ENCODE measurements at places on chromosomes 3 and 15. TPM values are rescaled to one million over a fixed set of nuclear protein-coding genes. Genes with fewer than 3 reads are reported as not detected.

Gene BFSP2
- not detected for total RNA-seq

Gene WDR53
- 7.5 TPM for total RNA-seq

Gene INSYN1
- total RNA-seq = 1.8 TPM

Gene CPN2
- not detected for total RNA-seq

Gene GDPGP1
- 25.5 TPM for total RNA-seq

Gene MGLL
- total RNA-seq = 212 TPM

Gene CCR3
- total RNA-seq = 0.67 TPM

Gene DPPA4
- total RNA-seq = not detected

- DNase-seq = no peak
Observed at GRCh38 chr3:49164983-49165720, 979 bp downstream of the CCDC71 start.

DNA sequence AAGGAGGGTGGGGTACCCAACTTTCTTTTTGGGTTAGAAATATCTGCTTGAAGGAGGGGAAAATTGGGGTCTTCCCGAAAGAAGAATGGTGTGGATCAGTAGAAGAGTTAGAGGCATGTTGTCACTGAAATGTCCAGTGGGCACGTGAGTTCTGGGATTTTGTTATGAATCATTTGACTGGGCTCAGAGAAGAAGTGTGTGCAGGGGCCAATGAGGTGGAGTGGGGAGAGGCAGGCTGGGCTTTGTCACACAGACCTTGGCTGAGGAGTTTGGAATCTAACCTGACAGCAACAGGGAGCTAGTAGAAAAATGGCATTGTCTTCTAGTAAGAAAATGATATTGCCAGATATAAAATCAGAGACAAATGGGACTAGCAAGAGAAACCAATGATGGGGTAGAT, 436.8 kb downstream of the MFSD1 start:
- DNase-seq = no peak

DNA sequence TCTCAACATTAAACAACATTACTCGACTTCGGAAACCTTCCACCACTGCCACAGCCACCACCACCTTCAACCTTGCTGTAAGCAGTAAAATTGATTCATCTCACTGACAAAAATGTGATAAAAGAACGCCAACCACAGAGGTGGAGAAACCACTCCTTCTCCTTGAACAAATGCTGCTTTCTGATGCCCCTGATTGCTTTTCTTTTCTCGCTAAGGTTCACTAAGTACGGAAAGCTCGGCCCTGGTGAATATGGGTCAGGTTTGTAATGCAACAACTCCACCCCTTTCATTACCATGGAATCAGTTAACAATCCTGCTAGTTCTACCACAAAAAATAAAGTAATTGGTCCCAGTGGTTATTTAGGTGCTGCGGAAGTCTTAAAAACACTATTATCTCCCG, 44.9 kb downstream of the MEIS2 start:
- DNase-seq = no peak

- no peak for DNase-seq
Observed at GRCh38 chr15:65620833-65621232, 905 bp upstream of the SLC24A1 start.

- no peak for DNase-seq
Observed at GRCh38 chr3:73141525-73141924, 80.1 kb downstream of the EBLN2 start.

- DNase-seq = no peak
Observed at GRCh38 chr3:9146367-9147071, 102.9 kb downstream of the SRGAP3 start.

DNA sequence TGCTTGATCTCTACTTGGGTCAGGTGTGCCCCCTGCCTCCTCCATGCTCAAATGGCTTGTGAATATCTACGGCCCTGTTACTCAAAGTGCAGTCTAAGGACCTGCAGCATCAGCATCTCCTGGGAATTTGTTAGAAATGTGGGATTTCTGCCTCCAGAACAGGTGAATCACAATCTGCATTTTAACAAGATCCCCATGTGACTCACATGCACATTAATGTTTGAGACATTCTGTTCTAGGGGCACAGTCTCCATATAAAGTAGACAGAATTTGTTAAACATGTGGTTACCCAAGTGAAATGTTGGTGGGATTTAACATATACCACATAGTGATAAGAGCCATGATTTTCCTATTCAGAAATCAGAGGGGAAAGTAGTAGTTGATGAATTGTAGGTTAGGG, 256.2 kb downstream of the NR1D2 start:
- DNase-seq = no peak

- no peak for DNase-seq
Observed at GRCh38 chr15:49471733-49472132, 48.7 kb downstream of the FGF7 start.

DNA sequence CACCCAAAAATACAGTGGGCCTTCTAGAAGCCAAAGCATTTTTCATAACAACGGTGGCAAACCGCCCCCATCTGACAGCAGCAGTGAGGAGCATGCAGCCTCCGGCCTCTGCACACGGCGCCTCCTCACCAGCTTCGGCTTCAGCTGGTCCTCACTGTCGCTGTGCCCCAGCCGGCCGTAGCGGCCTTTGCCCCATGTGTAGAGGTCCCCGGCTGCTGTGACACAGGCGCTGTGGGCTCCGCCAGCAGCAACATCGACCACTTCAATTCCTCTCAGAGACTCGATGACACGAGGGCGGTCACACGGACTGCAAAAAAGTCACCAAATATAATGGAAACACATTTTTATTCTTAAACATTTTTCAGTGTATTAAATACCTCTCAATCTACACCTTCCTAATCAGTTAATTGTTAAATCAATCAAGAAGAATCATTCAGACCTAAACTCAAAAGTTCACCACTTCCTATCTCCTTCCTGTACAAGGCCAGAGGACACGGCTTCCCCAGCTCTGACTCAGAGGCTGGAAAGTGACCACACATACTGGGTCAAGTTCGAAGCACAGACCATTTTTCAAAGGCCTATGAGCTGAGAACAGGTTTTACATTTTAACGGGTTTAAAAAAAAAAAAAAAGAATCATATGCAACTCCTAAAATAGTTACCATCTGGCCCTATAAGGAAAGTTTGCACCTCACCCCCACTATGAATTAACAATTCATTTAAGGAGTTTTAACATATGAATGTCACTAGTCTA, 33.6 kb upstream of the OCA2 start:
- DNase-seq = no peak

DNA sequence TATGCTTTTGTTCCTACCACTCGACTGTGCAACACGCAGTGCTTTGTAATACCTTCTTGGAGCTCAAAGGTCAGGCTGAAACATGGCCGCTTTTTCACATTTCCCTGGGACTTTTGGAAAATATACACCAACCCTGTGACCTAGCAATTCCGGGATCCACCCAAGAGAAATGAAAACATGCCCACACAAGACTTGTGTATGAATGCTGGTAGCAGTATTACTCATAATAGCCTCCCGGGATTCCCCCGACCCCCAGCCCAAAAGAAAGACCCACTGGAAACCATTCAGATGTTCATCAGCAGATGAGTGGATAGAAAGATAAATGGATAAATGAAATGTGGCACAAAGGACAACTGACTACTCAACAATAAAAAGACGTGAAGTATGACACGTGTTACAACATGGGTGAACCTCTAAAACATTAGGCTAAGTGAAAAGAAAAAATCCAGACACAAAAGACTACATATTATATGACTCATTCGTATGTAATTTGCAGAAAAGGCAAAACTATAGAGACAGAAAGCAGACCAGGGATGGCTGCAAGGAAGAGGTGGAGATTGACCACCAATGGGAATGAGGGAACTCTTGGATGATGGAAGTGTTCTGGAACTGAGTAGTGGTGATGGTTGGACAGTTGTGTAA, 104.1 kb downstream of the PGPEP1L start:
- no peak for DNase-seq

- no peak for DNase-seq
Observed at GRCh38 chr3:48564022-48564421, 441 bp upstream of the UCN2 start.

DNA sequence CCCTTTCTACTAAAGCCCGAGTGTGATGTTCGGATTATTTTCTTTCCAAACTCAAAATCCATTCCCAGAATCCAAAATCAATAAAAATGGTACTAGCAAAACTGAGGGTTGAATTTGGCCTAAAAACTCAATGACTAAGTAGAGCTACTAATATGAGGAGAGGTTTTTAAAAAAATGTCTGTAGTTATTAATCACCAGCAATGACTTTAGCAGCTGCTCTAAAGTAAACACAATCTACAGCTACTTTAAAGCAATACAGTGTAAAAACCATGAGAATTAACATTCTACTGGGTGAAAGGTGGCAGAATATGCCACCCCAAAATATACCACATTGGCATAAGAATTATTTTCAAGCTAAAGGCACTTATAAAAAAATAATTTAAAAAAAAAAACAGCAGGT, 23.5 kb downstream of the FHIT start:
- no peak for DNase-seq

- DNase-seq = no peak
Observed at GRCh38 chr15:70217226-70218160, 119.8 kb upstream of the TLE3 start.

GRCh38 chr3:124873226-124873625, 13.9 kb downstream of the ITGB5 start:
- no peak for DNase-seq

DNA sequence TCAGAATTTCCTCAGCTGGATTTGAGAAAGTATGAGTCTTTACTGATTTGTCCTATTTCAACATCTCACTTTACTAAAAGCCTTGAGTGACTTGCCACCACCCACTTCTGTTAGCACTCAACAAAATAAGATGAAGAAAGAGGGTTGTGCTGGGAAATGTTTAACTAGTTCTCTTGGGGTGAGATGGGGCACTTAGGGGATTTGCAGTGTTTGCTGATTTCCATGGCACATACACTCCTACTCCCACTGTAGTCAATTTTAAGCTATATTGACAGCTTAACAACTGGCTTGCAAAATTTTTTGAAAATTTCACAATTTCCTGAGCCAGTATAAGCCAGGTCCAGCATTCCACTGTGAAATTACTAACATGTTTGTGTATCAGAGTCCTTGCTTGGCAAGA, 463.1 kb upstream of the ARHGEF26 start:
- no peak for DNase-seq

DNA sequence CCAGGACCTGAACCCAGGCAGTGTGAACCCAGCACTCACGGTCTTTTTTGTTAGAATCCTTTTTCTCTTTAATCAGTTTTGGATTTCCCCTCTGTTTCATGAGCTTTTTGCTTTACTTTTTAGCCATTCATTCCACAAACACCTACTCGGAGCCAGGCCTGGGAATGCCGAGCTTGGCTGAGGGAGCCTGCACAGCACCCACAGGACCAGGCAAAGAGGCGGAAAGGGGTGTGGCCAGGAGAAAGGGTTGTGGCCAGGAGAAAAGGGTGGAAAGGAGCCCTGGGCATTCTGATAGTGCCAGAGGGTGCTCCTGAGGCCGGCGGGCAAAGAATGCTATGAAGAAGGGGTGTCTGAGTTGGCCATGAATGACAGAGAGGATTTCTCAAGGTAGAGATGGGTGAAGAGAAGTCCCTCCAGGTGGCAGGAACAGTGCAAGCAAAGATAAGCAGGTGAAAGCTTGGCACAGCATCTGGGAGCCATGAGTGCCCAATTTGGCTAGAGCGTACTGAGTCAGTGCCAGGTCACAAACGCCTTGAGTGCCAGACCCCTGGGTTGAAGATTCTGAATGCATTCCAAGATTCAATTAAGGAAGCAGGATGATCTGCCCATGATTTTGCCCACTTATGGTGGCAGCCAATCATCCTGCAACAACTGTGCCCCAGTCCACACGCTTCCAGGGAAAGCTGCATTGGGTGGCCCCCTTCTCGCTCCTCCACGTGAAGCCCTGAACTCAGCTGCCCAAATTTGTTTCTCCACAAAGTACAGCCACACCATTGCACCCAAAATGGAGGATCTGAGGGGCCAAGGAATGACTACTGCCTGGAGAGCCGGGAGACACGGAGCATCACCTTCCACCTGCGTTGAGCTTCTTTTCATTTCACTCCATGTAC, 157.2 kb downstream of the XXYLT1 start:
- no peak for DNase-seq

- no peak for DNase-seq
Observed at GRCh38 chr15:98442901-98443300, 205.4 kb upstream of the IGF1R start.

DNA sequence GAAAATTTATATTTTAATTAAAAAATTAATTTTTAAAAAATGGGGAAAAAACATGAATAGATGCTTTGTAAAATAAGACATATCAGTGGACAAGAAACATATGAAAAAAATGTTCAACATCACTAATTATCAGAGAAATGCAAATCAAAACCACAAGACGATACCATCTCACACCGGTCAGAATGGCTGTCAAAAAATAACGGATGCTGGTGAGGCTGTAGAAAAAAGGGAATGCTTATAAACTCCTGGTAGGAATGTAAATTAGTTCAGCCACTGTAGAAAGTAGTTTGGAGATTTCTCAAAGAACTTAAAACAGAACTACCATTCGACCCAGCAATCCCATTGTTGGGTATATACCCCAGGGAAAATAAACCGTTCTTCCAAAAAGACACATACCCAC, 93.8 kb downstream of the XRN1 start:
- no peak for DNase-seq

- DNase-seq = no peak
Observed at GRCh38 chr3:27606537-27606936, 115.6 kb downstream of the EOMES start.

- no peak for DNase-seq
Observed at GRCh38 chr3:194098081-194098842, 37.7 kb upstream of the HES1 start.

- DNase-seq = no peak
Observed at GRCh38 chr3:52771334-52771681, 568 bp upstream of the NEK4 start.

- DNase-seq = no peak
Observed at GRCh38 chr3:141076036-141076773, 25.1 kb downstream of the SPSB4 start.

GRCh38 chr3:52406791-52407510, 38.0 kb downstream of the SEMA3G start:
- DNase-seq = no peak

DNA sequence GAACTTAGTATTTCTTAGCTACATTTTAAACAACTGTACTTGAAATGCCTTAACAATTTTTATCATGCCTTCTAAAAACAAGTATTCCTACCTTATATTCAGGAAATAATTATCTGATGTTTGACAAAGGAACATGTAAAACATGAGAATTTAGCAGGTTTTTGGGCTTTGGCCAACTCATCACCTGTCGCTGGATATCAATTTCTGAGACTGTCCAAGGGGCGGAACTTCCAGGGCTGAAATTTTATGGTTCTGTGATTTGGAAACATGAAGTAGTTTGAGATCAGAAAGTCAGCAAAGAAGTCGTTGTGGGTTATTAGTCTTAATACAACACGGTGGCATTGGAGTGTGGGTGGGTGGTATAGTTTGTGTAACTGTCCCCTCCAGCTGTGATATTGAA, 282.2 kb upstream of the LRRN1 start:
- DNase-seq = no peak

- DNase-seq = no peak
Observed at GRCh38 chr15:62494197-62494596, 329.1 kb upstream of the C2CD4B start.

DNA sequence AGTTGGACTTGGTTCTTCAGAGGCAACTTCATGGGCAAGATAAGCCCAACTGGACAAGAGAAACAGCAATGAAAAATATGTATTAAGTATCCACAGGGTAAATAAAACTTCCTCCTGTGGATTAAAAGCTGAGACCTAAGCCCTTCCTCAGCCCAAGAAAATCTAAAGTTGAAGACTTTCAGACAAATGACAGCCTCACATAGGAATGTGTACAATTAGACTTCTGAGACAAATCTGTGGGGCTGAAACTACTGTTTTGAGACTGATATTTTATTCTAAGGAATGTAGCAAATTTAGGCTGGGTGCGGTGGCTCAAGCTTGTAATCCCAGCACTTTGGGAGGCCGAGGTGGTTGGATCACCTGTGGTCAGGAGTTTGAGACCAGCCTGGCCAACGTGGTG, 74.2 kb upstream of the IL12A start:
- no peak for DNase-seq

Measured in mucosa of descending colon (tissue), 3 donors.